ENCODE measurements at places on chromosomes 5 and 9. TPM values are rescaled to one million over a fixed set of nuclear protein-coding genes. Genes with fewer than 3 reads are reported as not detected.

GRCh38 chr5:139481580-139482049 is 943 bp downstream of the STING1 start:
- DNase-seq, result peak; percentile 23

DNA sequence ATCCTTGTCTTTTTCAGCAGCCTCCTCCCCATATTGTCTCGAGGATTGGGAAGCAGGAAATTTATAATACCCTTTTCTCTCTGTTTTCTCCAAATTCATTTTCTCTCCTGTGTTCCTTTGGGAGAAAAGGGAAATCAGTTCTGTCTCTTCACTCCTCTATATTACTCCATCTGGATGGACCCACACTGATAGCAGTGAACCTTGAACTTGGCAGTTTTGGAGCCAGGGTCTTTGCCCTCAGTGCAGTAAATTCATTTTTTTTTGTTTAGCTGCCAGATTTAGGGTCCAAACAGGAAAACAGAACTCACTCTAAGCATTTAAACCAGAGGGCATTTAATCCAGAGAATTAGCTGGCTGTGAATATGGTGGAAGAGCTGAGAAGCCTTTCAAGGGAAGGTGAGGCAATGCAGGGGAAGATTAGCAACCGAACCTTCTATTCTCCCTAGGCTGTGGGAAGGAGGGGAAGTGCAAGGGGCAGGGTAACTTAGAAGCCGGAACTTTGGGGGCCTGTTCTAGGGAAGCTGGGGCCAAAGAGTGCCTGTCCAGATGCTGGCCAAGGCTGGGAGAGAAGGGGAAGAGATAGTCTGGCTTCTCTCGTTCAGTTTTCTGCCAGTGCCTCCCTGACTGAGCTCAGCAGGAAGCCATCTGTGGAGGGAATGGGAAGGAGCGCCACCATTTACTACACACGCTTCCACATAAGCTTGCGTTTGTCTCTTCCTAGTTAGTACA is 16.3 kb upstream of the NPR2 start:
- no peak for DNase-seq

DNA sequence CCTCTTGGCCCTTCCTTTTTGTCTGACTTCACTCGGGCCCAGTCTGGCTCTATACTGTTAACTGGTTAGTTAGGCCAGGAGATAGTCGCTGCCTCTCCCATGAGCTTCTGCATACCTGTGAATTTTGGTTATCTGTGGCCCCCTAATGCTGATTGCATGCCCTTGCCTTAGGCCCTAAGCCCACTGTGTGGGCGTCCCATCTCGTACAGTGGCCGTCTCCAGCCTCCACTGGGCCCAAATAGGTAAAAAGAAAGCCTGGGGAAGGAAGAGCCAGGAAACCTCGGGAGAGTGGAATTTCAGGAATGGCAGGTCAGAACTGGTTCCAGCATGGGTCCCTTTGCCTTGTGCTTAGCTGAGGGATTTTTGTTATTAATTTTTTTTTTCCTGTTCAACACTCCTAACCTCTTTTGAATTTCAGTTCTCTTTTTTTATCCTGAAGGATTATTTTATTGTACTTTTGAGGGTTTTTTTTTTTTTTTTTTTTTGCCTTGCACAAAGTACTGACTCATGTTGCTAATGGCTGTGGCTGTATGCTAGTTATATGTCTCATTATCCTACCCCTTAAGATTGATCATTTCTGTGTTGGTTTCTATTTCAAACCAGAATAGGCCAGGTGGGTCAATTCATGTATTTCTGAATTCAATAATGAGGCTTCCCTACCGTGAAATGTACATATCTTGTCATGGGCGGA is 3.4 kb downstream of the PRRC2B start:
- DNase-seq, result no peak

- no peak for DNase-seq
Measured at GRCh38 chr9:23145467-23145866, 680.6 kb downstream of the ELAVL2 start.

- DNase-seq, result no peak
Measured at GRCh38 chr9:135083241-135083810, 4.1 kb upstream of the OLFM1 start.

DNA sequence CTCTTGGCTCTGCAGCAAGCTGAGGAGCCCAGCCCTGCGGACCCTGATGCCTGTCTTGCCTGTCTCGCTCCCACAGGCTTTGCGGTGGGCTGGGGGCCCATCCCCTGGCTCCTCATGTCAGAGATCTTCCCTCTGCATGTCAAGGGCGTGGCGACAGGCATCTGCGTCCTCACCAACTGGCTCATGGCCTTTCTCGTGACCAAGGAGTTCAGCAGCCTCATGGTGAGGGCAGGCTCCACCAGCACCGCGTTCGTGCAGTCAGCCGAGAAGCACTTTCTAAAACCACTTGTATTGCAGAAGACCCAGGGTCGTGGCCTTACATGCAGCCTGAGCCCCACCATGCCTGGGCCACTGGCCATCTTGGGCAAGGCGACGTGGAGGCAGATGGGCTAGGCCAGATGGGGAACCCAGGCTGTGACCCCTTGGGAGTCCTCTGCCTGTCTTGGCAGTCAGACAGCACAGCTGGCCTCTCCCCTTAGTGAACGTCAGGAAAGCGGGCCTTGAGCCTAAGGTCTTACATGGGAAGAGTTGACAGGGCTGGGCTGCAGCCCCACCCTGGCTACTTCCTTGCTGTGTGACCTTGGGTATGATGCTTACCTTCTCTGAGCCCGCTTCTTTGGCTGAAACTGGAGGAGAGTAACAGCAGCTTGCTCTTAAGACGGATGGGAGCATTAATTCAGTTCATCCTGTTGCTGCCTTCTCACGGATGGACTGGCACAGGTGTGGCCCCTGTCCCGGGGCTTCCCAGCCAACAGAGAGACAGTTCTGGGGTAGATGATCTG is 8.6 kb downstream of the SLC2A8 start:
- no peak for DNase-seq

Gene CCL27
- total RNA-seq, result not detected

Gene HBEGF
- total RNA-seq, result 3.9 TPM
